ENCODE measurements at places on chromosomes 7 and 10. TPM values are rescaled to one million over a fixed set of nuclear protein-coding genes. Genes with fewer than 3 reads are reported as not detected.
A peak's percentile ranks its signal among the peaks of the same experiment; 100 is the strongest.

GRCh38 chr10:9211228-9211627 is 1156.7 kb downstream of the GATA3 start:
- no peak for DNase-seq

DNA sequence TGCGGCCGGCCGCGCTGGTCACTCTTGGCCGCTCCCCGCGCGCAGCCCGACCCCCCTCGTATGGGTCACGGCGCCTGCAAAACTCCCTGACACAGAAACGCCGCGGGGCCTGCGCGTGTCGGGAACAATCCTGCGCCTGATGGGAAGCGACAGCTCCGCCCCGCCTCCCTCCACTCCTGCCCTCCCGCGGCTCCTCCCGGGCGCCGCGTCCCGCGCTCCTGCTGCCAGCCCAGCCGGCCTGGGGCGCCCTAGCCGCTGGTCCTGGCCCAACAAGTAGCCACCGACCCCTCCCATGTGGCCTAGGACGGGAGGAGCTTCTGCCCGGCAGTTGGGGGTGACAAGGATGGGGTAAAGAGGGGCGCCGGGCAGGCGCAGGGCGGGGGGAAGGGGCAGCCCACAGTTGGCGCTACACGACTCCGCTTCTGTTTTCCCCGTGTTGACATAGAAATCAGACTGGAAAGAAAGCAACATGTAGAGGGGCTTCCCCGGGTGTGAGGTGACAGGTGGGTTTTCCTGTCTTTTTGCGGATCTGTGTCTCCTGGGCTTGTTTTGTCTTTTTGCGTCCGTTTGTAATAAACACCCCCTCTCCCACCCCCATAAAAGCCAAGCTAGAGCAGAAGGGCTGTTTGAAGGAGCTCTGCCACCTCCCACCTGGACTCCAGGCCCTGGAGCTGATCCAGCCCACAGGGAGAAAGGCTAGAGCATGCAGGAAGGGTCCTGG is 35.1 kb upstream of the PAX2 start:
- peak; percentile 83 for DNase-seq

DNA sequence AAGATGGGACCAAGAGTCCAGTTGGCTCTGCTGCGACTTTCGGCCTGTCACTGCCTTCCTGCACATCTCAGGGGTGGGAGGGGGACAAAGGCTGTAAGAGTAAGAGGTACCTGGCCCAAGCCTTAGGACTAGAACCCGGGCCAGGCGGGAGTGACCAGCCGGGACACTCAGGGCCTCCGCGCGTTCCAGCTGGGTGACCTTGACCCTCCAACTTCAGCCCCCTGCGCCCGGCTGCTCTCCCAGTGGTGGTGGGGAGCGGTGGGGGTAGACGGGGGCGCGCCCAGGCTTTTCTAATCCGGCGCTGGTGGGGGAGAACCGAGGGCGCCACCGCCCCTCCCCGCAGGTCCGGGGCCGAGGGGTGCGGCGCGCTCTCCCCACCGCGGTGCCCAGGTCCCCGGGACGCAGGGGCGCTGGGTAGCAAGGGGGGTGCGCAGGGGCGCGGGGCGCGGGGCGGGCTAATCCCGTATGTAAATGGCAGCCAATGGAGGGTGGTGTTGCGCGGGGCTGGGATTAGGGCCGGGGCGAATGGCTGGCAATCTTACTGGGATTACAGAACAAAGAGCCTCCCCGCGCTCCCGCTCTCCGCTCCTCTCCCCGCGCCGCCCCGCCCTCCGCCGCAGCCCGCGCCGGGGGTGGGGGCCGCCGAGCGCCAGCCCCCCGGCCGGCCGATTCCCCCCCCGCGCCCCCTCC is at the start of gene GTF2IRD1:
Gene GTF2IRD1, plus strand, starts transcription at position 585 of the 690 bp plus-strand sequence. CDS start 54,175 bp downstream, outside the sequence.
- peak; percentile 96 for DNase-seq

DNA sequence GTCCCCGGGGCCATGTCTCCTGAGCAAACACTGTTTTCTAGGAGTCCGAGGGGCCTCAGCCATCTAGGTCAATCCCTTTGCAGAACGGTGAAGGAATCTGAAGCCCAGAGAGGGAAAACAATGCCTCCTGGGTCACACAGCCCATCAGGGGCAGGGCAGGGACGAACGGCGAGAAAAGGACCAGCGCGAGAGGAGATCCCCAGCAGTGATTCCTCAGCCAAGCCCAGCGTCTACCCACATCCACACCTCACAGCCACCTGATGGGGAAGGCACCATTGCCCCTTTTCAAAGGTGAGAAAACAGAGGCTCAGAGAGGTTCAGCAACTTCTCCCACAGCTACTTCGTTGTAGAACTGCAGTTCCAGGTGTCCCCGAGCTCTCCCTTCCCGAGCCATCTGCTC is 17.9 kb upstream of the PSMG3 start:
- DNase-seq, result no peak

- DNase-seq, result no peak
These were observed 536.4 kb downstream of the NRG3 start for GRCh38 chr10:82411416-82411815.

GRCh38 chr10:63438506-63439498 is 27.0 kb downstream of the JMJD1C start:
- DNase-seq, result no peak

- DNase-seq, result no peak
These were observed 481.0 kb downstream of the GALNT17 start for GRCh38 chr7:71612911-71613310.

DNA sequence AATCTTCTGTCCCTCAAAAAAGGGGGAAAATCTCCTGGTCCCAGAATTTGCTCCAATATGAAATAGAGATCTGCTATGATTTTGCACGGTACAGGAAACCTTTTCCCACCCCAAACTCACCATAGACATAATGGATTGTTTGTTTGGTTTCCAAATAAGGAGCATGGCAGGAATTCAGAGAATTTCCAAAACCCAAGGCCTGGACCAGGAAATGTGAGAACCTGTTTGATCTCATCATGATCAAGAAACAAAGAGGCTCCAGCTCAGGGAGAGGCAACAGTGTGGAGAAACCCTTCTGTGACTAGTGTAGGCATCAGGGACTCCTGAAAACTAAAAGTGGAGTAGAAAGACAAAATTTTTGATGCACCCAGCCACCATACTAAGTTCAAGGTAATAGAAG is 1548.1 kb upstream of the LRRTM3 start:
- no peak for DNase-seq

- DNase-seq, result no peak
These were observed 91.4 kb downstream of the CARD11 start for GRCh38 chr7:2952316-2952715.

GRCh38 chr10:119652361-119652730 is 1.2 kb downstream of the BAG3 start:
- DNase-seq, result peak; percentile 47

DNA sequence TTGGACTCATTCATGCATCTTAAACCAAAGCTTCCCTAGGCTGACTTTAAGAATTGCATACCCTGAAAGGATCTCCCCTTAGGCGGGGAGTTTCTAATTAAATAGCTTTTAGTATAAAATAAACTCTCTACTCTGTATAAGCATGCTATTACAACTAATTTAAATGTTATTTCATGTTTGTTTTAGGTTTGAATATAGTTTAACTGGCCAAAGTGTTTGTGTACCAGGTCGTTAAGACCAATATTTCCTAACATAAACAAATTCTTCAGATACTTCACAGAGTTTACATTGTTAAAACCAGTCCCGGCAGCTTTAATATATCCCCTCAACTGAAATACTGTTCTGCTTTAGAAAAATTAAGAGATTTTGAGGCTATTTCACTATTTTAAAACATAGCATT is 2.3 kb downstream of the GLI3 start:
- no peak for DNase-seq

- DNase-seq, result no peak
These were observed 158.4 kb upstream of the PDE1C start for GRCh38 chr7:32228601-32229000.

DNA sequence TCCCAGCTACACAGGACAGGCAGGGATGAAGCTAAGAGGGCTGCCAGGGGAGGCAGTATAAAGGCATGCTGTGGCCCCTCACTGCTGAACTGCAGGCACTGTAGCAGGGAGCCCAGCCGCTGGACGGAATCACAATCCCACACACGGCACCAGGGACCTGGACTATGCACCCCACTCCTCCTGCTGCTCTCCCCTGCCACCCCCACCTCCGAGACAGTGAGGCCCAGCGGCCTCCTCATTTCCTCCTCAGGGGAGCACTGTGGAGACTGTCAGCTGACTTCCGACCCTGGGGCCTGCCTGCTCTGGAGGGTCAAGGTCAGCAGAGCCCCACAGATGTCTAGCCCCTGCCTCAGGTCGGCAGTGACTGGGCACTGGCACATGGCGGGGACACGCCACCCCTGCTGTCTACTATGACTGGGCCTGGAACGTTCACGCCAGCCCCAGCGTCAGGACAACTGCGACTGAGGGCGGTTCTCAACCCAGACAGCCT is 92.7 kb downstream of the FAM53B start:
- peak; percentile 65 for DNase-seq

DNA sequence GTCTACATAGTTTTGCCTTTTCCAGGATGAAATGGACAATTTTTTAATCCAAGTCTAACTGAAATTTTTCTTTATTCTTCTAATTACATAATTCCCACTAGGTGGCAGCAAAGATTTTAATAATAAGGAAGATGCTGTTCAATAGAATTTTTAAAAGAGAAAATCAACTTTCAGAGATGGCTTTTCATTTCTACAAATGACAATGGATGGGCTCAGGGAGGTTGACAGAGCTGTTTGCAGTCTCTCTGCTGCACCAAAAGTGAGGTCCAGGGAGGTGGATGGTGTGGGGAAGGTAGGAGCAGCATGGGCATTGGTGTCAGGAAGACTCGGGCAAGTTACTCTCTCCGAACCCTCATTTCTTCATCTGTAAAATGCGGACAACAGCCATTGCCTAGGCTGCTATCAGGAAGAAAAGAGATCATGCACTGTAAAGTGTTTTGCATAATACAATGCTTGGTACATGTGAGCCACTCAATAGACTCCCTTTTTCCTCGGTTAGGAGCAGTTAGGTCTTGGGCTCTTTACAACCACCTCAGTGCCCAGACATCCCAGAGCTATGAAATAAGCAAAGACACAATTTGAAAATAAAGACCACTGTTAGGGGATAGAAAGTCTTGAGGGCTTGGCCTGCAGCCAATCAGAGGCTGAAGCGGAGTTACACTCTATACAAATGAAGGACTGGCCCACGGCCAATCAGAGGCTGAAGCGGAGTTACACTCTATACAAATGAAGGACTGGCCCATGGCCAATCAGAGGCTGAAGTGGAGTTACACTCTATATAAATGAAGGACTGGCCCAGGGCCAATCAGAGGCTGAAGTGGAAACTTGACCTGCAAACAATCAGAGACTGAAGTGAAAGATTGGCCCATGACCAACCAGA is 107.1 kb downstream of the ABLIM1 start:
- no peak for DNase-seq

- DNase-seq, result no peak
These were observed 30.2 kb upstream of the ZMYND11 start for GRCh38 chr10:104862-105565.

DNA sequence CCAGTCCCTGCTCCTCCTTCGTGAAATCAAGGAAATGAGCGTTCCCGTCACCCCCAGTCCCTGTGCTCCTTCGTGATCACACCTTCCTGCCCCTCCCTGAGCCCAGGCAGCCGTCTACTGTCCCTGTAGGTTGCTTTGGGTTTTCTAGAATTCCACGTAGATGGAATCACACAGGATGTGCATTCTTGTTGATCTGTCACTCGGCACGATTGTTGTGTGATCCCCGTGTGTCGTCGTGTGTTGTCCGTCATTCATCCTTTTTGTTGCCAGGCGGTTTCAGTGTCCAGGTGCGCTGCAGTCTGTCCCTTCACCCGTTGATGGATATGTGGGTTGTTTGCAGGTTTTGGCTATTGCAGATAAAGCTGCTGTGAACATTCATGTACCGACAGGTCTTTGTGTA is 9.4 kb downstream of the MTG1 start:
- DNase-seq, result peak; percentile 17

- DNase-seq, result no peak
These were observed 92.6 kb downstream of the LRRC4 start for GRCh38 chr7:127938588-127938987.

- DNase-seq, result no peak
These were observed 345.0 kb downstream of the SEMA3D start for GRCh38 chr7:84841809-84842208.

- DNase-seq, result no peak
These were observed 6.9 kb upstream of the GOLGA7B start for GRCh38 chr10:97842656-97843280.

DNA sequence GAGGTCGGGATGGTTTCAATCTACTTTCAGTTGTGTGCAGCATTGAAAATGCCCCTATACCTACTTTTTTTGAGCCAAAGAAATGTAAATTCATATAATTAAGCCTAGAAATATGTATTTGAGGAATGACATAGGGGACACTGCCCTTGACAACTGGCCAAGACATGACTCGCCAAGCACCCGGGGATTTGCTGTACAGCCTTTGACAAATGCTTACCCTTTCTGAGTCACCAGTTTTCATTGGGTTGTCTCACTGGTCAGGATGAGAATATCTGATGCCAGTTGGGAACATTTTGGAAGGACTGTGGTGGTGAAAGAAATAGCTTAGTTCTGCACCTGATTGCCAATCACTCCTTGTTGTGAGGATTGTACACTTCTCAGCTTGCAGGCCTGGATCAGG is 166.8 kb upstream of the HABP2 start:
- no peak for DNase-seq

DNA sequence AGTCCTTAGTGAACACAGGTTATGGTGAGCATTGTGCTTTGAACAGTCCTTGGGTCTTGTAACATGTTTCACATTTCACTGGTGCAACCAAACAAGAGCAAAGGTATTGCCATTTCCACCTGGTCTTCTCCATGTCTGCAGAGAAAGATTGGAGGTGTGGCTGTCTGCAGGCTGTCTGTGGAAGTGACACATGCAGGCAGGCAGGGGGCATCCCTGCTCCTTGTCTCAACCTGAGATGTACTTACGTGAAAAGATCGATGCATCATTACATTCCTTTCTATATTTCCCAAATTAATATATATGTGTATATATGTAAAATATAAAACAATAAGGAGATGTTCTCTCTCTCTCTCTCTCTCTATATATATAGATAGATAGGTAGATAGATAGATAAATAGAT is 54.3 kb downstream of the LRRC18 start:
- DNase-seq, result peak; percentile 69

DNA sequence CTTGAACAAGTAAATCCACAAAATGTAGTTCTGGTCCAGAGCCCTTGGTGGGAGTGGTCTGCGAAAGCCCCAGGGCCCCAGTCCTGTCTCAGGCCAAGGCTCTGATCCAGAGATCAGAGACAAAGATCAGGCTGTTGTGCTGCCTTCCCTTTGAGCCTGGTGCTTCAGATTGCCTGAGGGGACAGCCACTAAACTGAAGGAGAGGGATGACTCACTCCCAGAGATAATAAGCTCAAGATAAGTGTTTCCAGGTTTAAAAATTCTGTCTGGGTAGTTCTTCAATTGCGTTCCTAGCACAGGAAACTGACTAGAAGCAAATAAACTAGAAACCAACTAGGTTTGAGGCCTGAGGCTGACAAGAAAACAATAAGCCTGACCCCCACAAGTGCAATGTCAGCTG is 190.2 kb downstream of the RAMP3 start:
- DNase-seq, result no peak

The OPN1SW gene
- not detected for total RNA-seq

The EIF4H gene
- 343 TPM for total RNA-seq

The EN2 gene
- 0.04 TPM for total RNA-seq

The SFTPD gene
- 0.21 TPM for total RNA-seq

The TFEC gene
- total RNA-seq, result not detected

The TMEM236 gene
- total RNA-seq, result 0.03 TPM

The BEND7 gene
- 2.7 TPM for total RNA-seq

The UNC5B gene
- 40.2 TPM for total RNA-seq

The GIMAP6 gene
- not detected for total RNA-seq

The TCAF2 gene
- total RNA-seq, result 0.07 TPM
